Stimulated activated naive CD4-positive, alpha-beta T cell (primary cell): ENCODE measurements at places on chromosomes 11 and 22.

DNA sequence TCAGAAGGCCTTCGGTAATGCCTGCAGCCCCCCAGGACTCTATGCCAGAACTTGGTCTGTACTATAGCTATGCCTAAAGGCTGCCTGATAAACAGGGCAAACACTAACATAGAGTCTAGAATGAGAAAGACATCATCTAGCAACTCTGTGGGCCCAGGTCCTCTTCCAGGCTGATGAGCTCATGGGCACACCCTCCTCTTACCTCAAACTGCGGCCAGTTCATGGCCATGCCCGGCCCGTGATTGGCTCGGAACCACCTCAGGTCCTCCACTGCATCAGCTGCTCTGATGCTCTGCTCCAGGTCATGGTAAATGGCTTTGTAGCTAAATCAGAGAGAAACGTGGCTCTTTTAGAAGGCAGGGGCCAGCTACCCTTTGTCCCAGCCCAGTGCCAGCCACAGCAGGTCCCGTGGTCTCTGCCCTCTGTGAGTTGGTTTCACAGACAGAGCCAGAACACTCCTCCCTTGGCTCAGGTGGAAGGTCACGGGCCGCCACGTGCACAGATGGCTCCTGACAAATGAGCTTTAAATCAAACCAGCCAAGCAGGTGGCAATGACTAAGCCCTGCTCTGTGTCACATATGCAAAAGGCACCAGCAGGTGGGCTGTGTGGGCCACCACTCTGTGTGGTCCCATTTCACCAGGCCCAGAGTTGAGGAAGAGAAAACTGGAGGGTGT, 25.0 kb upstream of the ARFGAP3 start:
- no peak for DNase-seq

- DNase-seq = no peak
These were observed 39.7 kb downstream of the CTSC start for GRCh38 chr11:88297863-88298262.

DNA sequence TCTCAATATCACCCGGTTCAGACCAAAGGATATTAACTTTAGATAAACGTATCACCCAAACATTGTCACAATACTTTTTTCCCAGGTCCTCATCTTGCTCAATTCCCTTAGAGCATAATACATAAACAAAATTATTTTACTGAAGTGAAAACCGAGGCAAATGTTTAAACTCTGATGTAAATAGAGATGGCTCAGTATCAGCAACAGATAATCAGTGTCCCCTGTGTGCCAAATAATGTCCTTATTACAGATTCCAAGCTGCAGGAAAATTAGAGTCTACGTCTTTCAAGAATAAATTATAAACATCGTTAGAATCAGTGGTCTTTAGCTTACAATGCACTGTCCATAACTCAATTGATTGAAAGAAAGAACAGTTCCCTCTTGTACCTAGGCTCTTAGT, 50.2 kb downstream of the DDI1 start:
- no peak for DNase-seq

- DNase-seq = peak; percentile 26
These were observed 61.1 kb upstream of the TNRC6B start for GRCh38 chr22:40116496-40117200.
